ENCODE measurements at places on chromosomes 2 and 18.

DNA sequence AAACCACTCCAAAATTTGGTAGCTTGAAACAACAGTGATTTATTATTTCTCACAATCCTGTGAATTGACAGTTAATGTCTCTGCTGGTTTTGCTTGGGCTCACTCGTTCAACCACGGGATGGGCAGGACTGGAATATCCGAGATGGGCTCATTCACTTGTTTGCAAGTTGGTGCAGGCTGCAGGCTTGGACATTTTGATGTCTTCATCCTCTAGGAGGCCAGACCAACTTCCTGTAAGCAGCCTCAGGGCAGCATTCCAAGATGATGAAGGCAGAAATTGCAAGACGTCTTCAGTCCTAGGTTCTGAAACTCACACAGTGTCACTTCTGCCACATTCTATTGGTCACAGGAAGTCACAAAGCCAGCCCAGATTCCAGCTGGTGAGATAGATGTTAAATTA lies 47.1 kb downstream of the GPR39 start:
- H3K36me3 ChIP-seq = no peaks in the 10 kb centered on the region
- no peaks in the 10 kb centered on the region for H3K27me3 ChIP-seq

DNA sequence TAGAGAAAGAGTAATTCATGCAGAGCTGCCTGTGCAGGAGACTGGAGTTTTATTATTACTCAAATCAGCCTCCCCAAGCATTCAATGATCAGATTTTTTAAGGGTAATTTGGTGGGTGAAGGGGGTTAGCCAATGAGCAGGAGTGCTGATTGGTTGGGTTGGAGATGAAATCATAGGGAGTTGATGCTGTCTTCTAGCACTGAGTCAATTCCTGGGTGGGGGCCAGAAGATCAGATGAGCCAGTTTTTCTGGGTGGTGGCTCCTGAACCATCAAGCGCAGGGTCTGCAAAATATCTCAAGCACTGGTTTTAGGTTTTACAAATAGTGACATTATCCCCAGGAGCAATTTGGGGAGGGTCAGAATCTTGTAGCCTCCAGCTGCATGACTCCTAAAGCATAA lies 312.8 kb upstream of the THSD7B start:
- H3K36me3 ChIP-seq = no peaks in the 10 kb centered on the region
- no peak for DNase-seq
- H3K4me3 ChIP-seq = no peak overlapping the region
- no peaks in the 10 kb centered on the region for H3K27me3 ChIP-seq
- H3K4me1 ChIP-seq = no peaks in the 10 kb centered on the region

- H3K4me1 ChIP-seq = no peaks in the 10 kb centered on the region
- no peaks in the 10 kb centered on the region for H3K27me3 ChIP-seq
- DNase-seq = no peak
- H3K36me3 ChIP-seq = no peaks in the 10 kb centered on the region
- no peak overlapping the region for H3K4me3 ChIP-seq
Observed at GRCh38 chr2:137910641-137911040, 53.6 kb upstream of the HNMT start.

DNA sequence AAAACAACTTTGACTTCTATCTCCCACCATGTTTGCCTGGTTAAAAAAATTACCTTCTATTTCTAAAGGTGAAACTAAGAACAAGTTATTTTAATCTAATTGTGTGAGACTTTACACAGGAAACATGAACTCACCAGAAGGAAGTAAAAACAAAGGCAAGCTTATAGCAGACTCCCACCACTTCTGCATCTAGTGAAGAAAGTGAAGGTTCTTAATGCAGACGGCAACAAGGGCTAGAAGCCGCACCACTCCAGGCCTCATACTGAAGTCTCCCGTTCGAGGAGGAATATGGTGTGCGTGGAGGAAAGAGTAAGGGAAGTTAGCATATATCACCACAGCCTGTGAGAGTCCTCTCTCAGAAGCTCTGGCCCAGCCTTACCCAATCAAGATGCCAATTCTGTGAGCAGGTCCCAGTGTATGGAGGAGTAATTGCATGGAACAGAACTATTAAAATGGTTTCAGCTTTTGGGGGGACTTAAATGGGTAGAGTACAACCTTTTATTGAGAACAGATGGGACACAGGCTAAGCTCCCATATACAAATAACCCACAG lies 958.7 kb downstream of the BCL11A start:
- H3K4me3 ChIP-seq = no peak overlapping the region
- no peak for DNase-seq
- H3K27me3 ChIP-seq = no peaks in the 10 kb centered on the region
- H3K27ac ChIP-seq = no peak overlapping the region
